ENCODE measurements at places on chromosomes 4 and X.
A peak's percentile ranks its signal among the peaks of the same experiment; 100 is the strongest.

DNA sequence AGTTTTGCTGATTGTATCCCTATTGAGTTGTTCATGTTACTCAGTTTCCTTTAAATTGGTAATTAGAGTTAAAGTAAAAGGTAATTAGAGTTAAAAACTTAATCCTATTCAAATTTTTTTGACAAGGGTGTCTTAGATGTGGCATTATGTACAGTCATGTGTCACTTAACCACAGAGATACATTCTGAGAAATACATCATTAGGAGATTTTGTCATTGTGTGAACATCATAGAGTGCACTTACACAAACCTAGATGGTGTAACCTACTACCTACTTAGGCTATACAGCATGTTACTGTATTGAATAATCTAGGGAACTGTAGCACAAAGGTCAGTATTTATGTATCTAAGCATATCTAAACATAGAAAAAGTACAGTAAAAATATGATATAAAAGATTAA is 39.2 kb downstream of the BEX3 start:
- no peaks in the 10 kb centered on the region for H3K27me3 ChIP-seq
- no peak overlapping the region for H3K4me3 ChIP-seq
- no peak overlapping the region for H3K27ac ChIP-seq
- no peaks in the 10 kb centered on the region for H3K36me3 ChIP-seq
- DNase-seq = no peak

- no peaks in the 10 kb centered on the region for H3K36me3 ChIP-seq
- no peaks in the 10 kb centered on the region for H3K27me3 ChIP-seq
- peak; percentile 61 for DNase-seq
- no peak overlapping the region for H3K27ac ChIP-seq
- no peaks in the 10 kb centered on the region for H3K4me1 ChIP-seq
Observed at GRCh38 chr4:8033067-8033755, 93.5 kb upstream of the AFAP1 start.

GRCh38 chrX:44332437-44332836 is 11.0 kb downstream of the EFHC2 start:
- H3K36me3 ChIP-seq = no peaks in the 10 kb centered on the region
- DNase-seq = no peak
- no peak overlapping the region for H3K4me3 ChIP-seq
- no peaks in the 10 kb centered on the region for H3K27me3 ChIP-seq

DNA sequence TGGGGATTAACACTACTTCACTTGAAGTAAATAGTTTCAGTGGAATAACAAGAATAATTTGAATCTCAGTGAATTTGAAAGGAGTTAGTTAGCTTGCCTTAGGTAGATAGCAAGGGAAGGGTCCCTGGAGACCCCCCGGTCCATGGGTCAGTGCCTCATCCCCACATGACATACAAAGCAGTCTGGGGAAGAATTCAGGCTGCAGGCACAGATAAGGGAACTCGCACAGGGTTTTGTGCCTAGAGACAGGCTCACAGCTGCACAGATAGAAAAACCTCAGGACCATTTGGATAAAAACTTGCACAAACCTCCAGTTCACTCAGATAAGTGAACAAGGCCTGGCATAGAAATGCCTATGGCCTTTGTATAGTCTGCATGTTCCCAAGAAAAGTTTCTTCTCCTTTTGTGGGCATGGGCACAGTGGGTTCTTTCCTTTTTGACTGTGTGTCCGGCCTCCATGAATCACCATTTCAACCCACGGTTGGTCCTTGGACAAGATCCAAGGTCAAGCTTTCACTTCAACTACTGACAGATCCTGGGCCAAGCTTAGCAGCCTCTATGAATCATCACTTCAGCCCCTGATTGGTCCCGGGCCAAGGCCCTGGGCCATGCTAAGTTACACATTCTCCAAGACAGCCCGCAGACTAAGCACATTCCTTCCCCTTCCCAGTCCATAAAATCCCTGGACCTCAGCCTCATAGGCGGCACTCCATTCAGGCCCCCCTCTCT is 108.3 kb upstream of the KLHL4 start:
- H3K27me3 ChIP-seq = no peaks in the 10 kb centered on the region
- no peaks in the 10 kb centered on the region for H3K36me3 ChIP-seq
- H3K4me1 ChIP-seq = no peaks in the 10 kb centered on the region
- peak; percentile 42 for DNase-seq

DNA sequence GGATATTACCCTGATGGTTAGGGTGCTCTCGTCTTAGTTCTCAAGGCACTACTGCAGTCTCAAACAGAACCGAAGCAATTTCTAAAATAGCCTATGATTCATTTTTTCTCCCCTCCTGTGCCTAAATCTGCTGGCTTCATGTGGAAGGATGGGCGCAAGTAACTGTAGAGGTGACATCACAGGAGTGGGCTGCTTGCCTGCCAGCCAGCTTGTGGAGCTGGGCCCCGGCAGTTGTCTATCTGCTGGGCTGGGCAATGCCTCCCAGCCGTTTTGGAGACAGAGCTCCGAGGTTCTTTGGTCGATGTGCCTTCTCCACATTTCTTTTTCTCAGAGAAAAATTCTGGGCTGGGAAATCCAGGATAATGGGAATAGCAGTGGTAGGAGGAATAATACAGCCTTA is 34.3 kb upstream of the CITED1 start:
- H3K27me3 ChIP-seq = no peaks in the 10 kb centered on the region
- DNase-seq = no peak
- no peak overlapping the region for H3K4me3 ChIP-seq
- no peaks in the 10 kb centered on the region for H3K36me3 ChIP-seq
- no peaks in the 10 kb centered on the region for H3K4me1 ChIP-seq
- no peak overlapping the region for H3K27ac ChIP-seq

GRCh38 chr4:133147921-133148689 is 989 bp upstream of the PCDH10 start:
- H3K4me1 ChIP-seq = peaks cover 27% of the 10 kb centered on the region
- peak; percentile 74 for DNase-seq
- H3K27ac ChIP-seq = no peak overlapping the region
